ENCODE measurements at places on chromosomes 2 and 18.

GRCh38 chr2:237701859-237702390, 74.5 kb downstream of the LRRFIP1 start:
- no peak for DNase-seq

- DNase-seq = no peak
These were observed 1.1 kb downstream of the NAT8 start for GRCh38 chr2:73640946-73641766.

DNA sequence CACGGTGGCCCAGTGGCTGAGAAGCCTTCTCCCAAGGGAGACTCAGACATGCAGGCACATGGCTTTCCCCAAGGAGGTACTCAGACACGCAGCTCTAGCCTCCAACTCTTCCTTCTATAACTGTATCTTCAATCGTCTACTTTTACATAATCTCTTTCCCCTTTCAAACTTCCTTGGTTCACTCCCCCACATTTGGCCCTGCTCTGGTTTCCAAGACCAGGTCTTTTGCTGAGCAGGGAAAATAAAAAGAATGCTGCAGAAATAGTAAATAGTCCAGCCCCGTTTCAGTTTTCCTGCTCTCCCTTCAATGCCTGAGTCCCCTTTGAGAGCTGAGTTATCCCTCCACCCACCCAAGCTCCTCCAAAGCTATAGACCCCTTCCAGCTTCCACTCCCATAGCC, 635.0 kb downstream of the ARHGAP15 start:
- DNase-seq = no peak

- DNase-seq = no peak
These were observed 22.0 kb downstream of the FAM98A start for GRCh38 chr2:33577084-33577483.

DNA sequence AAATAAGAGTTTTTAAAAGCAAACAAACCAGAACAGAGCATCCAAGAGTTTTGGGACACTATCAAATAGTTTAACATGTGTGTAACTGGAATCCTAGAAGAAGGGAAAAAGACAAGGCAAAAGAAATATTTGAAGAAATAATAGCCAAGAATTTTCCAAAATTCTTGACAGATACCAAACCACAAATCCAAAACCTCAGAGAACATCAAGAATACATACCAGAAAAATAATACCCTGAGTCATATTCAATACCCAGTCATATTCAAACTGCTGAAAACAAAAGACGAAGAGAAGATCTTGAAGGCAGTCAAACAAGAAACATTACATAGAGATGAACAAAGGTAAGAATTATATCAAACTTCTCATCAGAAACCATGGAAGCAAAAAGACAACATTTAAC, 22.9 kb downstream of the INO80C start:
- no peak for DNase-seq

DNA sequence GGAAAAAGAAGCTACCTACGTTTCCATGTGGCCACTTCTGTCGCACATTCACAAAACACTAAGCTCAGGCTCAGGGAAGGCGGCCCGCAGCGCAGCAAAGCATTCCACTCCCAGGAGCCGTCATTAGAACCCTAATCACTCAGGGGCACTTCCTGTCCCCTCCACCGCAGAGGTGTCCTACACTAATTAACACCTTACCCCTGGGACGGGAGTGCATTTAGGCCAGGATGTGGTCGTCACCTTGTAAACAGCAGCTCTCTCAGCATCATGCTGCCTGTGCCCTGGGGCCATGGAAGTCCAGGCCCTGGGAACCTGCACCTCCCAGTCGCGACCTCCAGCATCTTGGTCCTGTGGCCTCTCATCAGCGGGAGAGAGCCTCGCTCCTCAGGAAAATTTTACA, 359.8 kb upstream of the SALL3 start:
- DNase-seq = no peak
